AG09309 (cell line): ENCODE measurements at places on chromosomes 16 and 17.

- DNase-seq, result peak; percentile 39
These were observed 143.3 kb downstream of the PITPNC1 start for GRCh38 chr17:67520252-67520906.

DNA sequence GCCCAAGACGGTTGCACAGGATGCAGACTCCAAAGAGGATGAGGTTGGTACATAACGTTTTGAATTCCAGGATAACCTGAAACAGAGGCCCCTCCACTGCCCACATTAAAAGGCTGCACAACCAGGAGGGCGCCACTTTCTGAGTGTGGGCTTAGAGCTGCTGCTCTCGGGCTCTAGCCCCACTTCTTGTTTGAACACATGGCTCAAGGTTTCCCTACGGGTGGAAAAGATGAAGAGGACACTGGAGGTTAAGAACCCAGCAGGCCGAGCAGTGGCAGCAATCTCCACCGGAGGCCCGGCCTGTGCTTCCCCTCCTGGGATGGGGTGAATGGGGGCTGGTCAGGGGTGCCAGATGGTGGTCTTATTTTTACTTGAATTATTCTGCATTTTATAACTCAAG, 8.0 kb upstream of the TRAP1 start:
- DNase-seq, result no peak

DNA sequence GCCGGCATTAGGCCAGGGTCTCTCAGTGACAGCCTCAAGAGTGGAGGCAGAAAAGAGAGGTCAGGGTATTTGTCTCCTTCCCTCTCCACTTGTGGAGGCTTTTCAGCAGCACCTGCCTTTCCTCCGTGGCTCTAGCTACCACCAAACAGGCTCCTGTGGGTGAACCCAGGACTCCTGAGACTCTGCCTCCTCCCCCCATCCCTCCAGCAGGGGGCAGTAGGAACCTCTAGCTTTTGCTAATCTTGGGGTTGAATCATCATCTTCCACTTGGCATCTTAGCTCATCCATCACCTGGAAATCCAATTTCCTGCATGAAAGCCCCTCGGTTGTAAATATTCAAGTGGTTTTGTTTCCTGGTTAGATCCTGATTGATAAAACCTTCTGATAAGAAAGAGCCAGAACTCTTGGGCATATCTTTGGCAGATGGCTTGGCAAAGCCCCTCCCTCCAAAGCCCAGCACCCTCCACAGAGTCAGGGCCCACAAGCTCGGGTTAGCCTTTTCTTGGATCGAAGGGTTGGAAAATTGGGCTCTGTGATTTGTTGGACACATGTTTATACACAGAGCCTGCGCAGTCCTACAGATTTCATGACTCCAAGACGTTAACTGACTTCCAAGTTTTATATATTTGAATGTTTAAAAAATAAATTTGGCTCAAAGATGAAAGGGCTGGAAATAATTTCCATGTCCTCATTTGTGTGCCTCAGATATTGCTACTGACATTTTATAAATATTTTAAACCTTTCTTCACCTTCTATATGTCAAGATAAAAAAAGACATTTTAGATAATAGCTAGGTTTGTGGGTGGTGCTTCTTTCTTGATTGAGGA, 322.1 kb downstream of the MAP2K4 start:
- DNase-seq, result no peak

- DNase-seq, result no peak
These were observed 3.0 kb downstream of the PDILT start for GRCh38 chr16:20401475-20402016.

DNA sequence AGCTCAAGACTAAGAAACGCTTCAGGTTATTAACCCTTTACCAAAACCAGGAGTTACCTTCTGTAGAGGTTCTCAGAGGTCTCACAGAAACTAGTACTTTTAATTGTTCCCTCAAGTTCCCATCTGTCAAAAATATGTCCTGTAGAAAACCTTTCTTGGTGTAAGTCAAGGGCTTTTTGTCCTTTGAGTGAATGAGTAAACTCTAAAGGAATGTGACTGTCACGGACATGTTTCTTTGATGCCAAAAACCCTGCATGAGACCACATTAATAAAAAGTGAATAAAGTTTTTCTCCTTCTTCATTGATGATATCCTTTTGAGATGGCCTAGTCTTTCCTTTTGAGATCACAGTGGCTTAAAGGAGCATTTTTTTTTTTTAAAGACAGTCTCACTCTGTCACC, 102.9 kb downstream of the NLK start:
- peak; percentile 4 for DNase-seq

DNA sequence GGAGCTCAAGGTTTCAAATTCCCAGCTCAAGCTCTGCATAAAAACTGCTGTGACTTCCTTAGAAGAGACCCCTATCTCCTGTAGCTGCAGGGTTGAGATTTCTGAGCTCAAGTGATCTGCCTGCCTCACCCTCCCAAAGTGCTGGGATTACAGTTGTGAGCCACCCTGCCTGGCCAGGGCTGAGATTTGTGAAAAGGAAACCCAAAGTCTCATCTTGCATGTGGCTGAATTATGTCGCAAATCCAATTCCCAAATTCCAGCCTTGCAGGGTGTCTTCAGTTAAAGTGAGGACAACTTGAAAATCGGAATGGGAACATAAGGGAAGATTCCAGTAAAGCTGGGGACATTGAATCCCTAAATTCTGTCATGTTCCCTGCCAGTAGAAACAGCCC, 14.2 kb upstream of the CETP start:
- no peak for DNase-seq

DNA sequence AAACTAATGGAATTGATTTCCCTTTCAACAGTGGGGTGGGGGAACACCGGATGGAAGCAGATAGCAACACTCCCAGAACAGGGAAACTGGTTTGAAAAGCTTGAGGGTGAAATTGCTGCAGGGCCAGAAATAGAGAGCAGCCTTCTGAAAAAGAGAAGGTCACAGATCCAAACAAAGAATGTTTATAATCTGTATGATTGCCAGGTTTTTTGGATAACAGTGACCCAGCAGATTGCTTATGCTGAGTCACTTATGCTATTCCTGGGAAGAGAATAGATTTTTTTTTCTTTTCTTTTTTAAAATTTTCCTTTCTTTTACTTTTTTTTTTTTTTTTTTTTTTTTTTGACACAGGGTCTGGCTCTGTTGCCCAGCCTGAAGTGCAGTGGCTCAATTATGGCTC, 641.3 kb downstream of the KCNJ2 start:
- DNase-seq, result no peak

- DNase-seq, result no peak
These were observed 135.6 kb downstream of the PARN start for GRCh38 chr16:14494396-14494966.

GRCh38 chr16:30033270-30033669, 2.2 kb upstream of the TLCD3B start:
- DNase-seq, result no peak

DNA sequence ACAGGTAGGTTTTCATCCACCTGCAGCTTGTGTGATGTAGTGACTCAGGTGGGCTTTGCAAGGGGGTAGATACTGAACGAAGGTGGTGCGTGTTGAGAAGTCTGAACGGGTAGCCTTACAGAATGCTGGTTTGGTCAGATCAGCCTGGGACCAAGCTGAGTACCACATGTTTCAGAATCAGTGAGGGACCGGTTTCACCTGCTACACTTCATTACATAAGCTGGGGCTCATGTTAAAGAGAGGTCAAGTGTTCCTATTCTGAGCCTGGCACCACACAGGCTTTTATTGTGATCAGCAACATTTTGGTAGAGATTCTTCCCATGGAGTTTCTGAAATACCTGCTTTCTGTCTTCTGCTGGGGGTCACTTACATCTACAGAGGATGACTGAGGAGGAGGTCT, 207.4 kb upstream of the EEF2KMT start:
- DNase-seq, result no peak

DNA sequence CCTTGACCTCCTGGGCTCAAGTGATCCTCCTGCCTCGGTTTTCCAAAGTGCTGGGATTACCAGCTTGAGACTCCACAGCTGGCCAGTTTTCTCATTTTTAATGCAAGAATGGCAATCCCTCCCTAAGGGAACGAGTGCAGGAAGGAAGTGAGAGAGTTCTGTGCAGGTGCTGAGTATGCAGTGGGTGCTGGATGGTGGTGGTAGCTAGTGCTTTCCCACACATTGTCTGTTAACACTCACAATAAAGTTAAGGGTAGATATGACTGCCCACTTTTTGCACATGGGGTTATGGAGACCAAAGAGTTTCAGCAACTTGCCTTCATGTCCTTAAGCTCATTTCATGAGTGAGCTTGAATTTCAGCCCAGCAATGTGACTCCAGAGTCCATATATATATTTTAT, 18.5 kb downstream of the RGS9 start:
- DNase-seq, result no peak

DNA sequence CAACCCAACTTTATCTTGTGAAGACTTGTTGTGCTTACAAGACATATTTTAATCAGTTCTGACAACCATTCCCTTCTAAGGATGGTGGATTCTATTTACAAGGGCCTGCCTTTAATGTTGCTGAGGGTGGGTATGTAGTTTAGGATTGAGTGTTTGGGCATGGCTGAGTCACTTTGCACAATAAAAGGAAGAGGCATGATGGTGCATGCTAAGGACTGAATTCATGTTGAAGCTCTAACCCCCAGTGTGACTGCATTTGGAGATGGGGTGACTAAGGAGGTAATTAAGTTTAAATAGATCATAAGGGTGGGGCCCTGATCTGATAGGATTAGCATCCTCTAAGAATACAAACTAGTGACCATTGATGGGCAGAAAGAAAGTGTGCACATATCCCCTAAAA, 196.1 kb upstream of the HS3ST3A1 start:
- DNase-seq, result no peak

DNA sequence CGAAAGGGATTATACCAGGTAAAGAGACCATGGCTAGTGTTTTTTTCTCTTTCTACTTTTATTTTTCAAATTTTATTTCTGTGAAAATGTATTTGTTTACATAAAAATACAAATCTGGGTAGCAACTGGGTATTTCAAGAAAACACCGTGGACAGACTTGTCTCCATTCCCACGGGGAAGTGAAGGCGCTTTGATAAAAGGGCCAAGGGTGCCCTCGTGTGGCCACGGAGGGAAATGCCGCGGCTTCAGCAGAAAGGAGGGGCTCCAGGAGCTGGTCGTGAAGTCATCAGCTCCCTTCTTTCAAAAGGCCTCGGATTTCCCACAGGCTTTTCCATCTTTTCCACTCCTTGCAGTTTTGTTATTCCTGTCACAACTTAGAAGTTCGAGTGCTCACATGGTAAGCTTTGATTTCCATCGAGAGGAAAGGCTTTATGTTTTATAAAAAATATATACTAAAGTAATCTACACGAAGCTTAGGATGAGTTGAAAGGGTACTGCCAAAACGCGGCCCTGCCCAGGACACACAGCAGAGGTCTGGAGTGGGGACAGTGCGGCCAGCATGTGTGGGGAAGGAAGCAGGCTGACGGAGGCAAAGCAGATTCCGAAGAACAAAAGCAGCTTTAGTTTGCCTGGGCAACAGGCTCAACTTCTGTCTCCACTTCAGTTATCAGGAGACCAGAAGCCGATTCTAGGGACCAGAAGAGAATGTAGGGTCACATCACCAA, 15.3 kb upstream of the MNT start:
- peak; percentile 54 for DNase-seq

- DNase-seq, result no peak
These were observed 1.3 kb upstream of the DNAH2 start for GRCh38 chr17:7715936-7716886.

GRCh38 chr16:22141767-22142166, 20.5 kb upstream of the SDR42E2 start:
- no peak for DNase-seq

- peak; percentile 41 for DNase-seq
These were observed 45.8 kb upstream of the PVALEF start for GRCh38 chr17:81119223-81120148.

DNA sequence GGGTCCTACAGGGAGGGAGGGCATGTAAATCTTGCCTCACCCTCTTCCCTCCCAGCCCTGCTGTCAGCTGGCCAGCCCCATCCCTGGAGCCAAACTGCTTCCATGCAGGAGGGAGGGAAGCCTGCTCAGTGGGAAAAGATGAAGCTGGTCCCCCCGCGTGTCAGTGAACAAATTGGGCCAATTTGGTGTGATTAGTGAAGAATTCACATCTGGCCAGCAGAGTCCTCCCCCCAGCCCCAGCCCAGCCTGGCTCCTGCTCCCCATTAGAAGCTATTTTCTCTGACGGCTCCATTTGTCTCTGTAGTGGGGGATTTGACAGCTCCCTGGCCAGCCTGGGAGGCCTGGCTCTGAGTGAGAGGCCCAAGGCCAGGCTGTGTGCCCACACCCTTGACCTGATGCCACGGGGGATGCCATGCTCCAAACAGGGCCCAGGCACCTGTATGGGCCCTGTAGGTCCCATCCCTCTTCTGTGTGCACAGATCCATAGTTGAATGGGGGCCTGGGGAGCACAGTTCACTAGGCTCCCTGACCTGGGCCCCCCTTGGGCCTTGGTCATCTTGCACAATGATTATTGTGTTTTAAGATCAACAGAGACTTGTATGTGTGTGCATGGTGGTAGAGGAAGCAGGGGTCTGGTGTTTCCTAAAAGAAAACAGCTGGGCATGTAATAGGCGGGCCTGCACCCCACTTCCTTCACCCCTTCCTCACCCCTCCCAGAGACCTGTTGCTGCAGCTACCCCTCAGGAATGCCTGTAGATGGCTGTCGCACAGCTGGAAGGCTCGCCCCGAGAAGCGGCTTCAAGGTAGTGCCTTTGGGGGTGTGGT, 50.7 kb upstream of the TAC4 start:
- no peak for DNase-seq

- no peak for DNase-seq
These were observed 215.6 kb downstream of the GRIN2A start for GRCh38 chr16:9966569-9967157.

DNA sequence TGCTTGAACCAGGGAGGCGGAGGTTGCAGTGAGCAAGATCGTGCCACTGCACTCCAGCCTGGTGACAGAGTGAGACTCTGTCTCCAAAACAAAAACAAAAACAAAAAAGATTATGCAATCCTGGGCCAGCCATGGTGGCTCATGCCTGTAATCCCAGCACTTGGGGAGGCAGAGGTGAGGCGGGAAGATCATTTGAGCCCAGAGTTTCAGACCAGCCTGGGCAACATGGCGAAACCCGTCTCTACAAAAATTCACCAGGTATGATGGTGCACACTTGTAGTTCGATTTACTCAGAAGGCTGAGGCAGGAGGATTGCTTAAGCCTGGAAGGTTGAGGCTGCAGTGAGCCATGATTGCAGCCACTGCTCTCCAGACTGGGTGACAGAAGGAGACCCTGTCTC, 109.6 kb downstream of the PPM1E start:
- no peak for DNase-seq

- peak; percentile 69 for DNase-seq
These were observed 80.7 kb downstream of the SNX29 start for GRCh38 chr16:12057266-12057665.

DNA sequence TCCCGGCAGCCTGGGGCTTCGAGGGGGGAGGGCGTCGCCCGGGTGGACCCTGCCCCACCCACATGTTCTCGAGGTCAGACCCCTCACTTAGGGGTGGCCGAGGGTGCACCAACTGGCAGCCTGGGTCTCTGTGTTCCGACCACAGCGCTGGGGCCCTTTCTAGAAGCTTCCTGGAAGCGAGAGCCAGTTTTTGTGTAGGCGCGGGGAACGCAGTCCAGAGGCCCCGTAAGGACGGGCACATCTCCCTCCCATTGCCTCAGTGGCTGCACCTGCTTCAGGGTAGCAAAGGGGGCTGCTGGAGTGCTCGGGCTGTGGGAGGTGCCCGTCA, 148.3 kb downstream of the BANP start:
- DNase-seq, result no peak

GRCh38 chr17:3917391-3917931, 1.2 kb upstream of the P2RX1 start:
- no peak for DNase-seq

GRCh38 chr16:66171578-66171977, 194.9 kb upstream of the CDH5 start:
- no peak for DNase-seq

GRCh38 chr17:4898927-4899326, 409 bp upstream of the C17orf107 start:
- DNase-seq, result no peak
